RPMI8226 (cell line): ENCODE measurements at places on chromosomes 12 and 14.

DNA sequence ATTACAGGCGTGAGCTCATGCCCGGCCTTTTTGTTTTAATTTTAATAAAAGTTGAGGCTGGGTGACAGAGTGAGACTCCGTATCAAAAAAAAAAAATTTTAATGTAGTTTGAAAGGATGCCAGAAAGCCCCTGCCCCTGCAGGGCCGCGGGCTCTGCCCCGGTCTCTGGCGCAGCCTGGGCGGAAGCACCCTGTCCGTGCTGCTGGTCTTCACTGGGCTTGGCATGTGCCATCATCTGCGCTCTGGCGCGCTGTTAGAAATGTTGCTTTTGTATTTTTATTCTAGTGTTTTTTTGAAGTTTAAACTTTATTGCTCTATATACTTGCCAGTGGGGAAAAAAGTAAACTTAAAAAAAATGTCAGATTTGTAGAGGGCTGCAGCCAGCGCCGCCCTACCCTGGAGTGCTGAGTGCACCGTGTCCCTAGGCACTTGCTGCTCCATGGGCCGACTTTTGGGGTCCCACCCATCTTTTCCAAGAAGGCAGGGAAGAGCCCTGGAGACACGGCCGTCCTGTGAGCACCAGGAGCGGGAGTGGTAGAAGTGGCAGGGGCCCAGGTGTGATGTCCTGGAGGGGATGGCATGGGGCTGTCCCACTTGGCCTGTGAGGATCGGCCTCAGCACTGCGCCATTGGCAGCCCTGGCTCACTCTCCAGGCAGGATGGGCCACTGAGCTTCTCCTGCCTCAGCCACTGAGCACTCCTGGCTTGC, 4.0 kb downstream of the MTA1 start:
- no peak for DNase-seq

- peak; percentile 25 for DNase-seq
These were observed 55.7 kb downstream of the VRK1 start for GRCh38 chr14:96852823-96853422.

DNA sequence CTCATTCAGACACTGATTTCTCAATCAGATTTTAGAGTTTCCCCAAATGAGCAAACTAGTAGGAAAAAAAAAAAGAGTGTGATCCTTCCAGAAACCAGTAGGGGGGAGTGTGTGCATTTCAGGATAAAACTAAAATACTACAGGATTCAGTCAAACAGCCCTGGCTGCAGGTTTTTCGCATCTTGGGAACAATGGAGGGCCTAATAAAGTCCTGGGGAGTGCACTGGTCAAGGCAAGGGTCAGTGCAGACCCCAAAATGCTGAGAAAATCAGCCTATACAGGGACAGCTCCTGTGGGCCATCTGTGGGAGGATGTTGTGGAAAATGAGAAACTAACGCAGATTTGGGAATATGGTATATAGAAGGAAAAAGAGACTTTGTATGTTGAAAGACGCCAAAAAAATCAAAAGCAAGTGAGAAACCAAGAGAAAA, 22.2 kb upstream of the ABCD4 start:
- DNase-seq, result peak; percentile 14

- no peak for DNase-seq
These were observed 152.7 kb downstream of the GXYLT1 start for GRCh38 chr12:41992022-41992421.

DNA sequence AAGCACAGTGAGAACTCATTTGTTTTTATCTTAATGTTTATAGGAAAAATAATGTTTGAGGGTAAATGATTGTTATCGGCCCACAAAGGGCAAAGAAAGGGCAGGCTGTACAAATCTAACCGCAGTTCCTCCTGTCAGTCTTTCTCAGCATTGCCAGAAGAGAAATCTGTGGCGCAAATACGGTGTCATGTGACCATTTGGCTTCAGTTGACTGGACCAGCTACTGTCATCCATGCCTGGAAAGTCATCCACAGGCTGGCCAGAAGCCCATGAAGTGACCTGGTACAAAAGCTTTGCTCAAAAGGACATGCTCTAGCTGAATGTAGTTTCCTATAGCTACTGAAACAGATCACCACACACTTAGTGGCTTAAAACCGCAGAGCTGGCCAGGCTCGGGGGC, 43.6 kb downstream of the HCAR2 start:
- no peak for DNase-seq

DNA sequence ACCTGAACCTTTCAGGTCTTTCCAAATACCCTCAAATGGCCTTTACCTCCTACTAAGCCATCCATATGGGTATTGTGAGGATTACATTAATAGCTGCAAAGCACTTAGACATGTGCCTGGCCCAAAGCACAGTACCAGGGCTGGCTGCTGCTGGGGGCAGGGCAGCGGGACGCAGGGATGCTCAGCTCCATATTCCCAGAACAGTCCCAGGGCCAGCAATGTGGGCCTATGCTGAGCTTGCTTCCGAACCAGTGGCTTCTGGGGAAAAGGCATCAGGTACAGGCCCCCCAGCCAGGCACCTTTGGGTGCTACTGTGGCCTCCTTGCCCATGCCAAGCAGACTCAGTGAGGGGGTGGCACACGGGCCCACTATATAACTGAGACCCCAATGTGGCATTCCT, 10.4 kb downstream of the ACTN1 start:
- no peak for DNase-seq

- peak; percentile 74 for DNase-seq
These were observed 54.3 kb upstream of the PPP2R5C start for GRCh38 chr14:101707068-101707842.

DNA sequence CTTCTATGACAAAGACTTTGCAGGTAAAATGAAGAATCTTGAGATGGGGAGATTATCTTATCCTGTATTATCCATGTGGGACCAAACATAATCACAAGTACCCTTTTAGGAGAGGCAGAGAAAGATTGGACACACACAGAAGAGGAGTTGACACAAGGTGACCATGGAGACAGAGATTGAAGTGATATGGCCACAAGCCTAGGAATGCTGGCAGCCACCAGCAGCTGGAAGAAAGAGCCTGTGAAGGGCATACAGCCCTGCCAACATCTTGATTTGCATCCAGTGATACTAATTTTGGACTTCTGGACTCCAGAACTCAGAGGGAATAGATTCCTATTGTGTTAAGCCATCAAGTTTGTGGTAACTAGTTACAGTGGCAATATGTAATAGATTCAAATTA, 78.1 kb downstream of the RPS29 start:
- no peak for DNase-seq

GRCh38 chr12:46404225-46404631, 31.7 kb upstream of the SLC38A2 start:
- no peak for DNase-seq

DNA sequence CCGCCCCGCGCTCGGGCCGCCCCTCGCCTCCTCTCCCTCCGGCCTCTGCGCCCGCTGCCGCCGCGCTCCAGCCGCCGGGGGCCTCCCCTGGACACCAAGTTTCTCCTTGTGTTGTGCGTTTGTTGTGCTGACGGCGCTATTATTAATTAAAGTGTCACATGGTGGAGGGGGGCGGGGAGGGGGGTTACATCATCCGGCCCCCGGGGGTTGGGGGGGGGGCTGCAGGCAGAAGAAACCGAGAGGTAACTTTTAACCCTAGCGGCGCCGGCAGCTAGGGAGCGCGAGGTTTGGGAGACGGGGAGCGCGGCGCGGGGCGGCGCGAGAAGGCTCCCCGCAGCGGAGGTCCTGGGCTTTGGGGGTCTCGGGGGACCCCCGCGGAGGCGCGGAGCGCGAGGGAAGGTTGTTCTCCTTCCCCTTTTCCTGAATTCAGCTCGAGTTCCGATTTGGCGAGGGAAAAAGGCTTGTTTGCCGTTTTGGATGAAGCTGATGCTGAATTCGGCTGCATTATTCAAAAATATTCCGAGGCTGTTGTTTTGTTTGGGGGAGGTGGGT, at the start of gene HRK:
TSS of gene HRK (minus strand) at position 117 of the 552 bp plus-strand sequence. CDS start 134 bp downstream, outside the sequence.
- peak; percentile 67 for DNase-seq

DNA sequence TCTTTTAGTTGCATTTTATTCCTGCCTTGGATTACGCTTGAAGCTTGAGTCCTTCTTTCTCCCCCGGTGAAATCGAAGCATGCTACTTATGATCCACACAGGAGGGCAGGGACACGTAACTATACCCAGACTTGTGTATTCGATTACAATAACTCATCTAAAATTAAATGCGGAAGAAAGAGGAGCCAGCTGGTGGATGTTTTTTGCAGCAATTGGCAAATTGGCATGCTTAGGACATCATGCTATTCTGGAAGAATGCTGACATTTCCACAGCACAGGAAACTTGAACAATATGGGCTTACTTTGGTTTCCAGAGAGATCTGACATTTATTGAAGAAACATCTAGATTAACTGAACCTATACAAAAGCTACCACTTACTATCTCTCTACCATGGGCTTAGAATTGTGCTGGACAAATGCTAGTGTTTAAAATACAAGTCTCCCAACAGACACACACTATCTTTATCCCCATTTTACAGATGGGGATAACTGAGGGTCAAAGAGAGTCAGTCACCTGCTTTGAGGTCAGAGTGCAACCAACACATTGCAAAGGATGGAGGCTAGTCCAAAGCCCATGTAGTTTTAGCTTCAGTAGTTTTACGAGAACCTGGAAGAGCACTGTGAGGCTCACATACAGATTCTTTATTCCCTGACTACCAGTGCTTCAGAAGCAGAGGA, 36.3 kb downstream of the LGMN start:
- DNase-seq, result no peak

- no peak for DNase-seq
These were observed 328.0 kb upstream of the ATP2B1 start for GRCh38 chr12:90036637-90037036.

DNA sequence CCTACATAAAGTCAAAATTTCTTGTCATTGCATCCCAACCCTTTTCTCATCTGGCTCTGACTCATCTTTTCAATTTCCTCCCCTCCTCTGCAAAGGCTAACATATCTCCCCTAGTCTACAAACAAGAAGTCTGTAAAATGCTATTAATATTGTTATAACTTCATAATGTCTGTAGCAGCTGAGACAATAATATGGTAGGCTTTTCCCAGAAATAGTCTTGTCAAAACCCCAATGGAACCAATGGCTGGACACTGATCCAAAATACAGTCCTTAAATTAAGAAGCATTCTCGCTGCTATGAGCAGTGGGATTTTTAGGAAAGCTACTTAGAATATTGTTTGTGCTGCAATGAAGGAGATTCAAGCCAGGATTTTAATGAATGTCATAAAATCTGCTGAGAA, 131.4 kb downstream of the KLHL28 start:
- DNase-seq, result no peak

GRCh38 chr14:53865711-53866110, 90.9 kb downstream of the BMP4 start:
- DNase-seq, result no peak

- no peak for DNase-seq
These were observed 165.7 kb downstream of the CAND1 start for GRCh38 chr12:67434671-67435370.

DNA sequence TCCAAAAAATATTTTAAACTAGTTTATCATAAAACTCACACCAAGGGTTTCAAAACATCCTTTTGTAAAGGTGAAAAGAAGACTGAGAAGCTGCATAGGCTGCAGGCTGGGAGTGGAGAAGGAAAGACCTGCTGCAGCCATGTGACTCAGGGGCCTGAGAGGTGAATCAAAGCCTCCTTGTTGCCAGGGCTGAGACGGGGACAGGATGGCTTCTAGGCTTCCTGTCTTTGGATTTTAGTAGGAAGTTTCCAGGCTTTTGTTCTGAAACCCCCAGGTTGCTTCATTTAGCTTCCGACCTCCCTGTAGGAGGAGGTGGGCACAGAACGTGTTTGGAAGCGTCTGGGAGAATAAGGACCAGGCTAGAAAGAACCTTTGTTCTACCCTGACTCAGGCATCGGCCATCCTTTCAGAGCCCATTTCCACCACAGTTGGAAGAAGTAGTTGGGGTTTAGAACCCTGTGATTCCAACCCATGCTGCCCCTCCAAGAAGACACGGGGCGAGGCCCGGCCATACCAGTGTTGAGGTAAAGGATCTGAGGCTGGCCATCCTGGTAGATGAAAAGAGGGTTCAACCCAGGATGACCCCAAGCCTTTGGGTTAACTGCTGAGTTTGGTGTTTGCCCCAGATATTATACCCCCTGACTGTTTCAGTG, 122.4 kb downstream of the SLC25A47 start:
- no peak for DNase-seq

DNA sequence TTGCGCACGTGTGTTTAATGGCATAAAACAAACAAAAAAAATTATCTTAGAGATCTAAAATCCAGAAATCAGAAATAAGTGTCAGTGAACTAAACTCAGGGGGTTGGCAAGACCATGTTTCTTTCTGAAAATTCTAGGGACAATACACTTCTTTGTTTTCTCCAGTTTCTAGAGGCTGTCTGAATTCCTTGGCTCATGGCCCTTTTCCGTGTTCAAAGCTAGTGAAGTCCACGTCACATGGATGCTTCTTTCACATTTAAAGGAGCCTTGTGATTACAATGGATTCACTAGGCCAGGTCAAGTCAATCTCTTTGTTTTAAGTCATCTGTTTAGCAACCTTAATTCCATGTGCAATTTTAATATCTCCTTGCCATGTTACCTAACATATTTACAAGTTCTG, 22.4 kb downstream of the SLCO1B3 start:
- DNase-seq, result no peak

- DNase-seq, result no peak
These were observed 12.0 kb upstream of the IL26 start for GRCh38 chr12:68237619-68238018.

DNA sequence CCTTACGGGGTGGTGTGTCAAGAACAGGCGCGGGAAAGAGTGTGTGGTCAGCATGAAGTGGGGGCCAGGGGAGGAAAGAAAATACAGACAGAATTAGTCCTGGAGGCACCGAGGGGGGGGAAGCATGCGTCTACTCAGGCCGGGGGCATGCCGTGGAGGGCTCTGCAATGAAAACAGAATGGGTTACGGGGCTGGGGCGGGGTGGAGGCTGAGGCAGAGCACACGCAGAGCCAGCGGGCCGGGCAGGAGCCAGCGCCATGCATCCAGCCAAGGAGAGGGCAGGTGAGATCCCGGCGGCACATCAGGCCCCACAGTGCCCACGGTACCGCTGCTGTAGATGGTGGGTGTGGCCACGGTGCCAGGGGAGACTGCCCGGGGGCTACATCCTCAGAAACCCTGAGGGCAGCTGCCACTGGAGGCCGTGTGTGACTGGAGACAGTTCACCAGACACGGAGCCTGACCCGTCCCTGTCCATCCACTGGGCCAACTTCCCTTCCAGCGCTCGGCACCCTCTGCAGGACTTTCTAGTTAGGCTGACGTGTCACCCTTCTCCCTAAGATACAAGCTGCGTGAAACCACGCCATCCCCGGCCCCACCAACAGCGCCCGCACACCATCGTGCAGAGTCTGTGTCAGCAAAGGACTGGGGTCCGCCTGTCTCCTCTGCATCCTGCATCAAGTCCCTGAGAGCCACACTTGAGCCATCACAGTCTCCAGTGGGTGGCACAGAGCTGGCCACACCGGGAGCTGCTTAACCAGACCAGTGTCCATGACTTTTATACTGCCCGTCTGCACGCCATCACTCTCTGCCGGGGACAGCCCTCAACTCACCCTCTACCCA, 87.4 kb downstream of the PIWIL1 start:
- no peak for DNase-seq

GRCh38 chr12:85639834-85640233, 196.4 kb downstream of the RASSF9 start:
- DNase-seq, result no peak
